ENCODE measurements at places on chromosomes 7 and 10.

GRCh38 chr7:142859829-142860228 is 5.0 kb downstream of the EPHB6 start:
- no peak for DNase-seq

GRCh38 chr7:96026611-96027010 is 254.3 kb downstream of the DYNC1I1 start:
- DNase-seq: no peak

DNA sequence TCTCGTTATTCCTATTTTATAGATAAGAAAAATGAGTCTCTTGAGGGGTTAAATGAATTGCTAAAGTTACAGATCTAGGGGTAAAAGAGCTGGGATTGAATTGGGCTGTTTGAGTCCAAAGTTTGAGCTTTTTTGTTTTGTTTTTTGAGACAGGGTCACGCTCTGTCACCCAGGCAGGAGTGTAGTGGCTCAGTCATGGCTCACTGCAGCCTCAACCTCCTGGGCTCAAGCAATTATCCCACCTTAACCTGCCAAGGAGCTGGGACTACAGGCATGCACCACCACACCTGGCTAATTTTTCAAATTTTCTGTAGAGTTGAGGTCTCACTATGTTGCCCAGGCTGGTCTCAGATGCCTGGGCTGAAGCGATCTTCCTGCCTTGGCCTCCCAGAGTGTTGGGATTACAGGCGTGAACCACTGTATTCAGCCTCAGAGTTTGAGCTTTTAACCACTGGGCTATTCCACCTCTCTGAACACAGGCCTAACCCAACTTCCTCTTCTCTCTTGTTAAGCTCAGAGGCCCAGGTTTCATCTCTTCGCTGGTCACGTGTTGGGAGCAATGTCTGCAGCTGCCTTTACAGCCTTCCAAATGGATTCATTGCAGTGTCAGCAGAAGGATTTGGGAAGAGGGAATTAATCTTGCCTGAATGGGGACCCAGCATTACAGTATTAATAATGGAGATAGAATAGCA is 8.0 kb downstream of the SUFU start:
- no peak for DNase-seq

GRCh38 chr7:114182837-114183236 is 231.8 kb upstream of the FOXP2 start:
- no peak for DNase-seq

- DNase-seq: no peak
Observed at GRCh38 chr7:69502358-69502757, 95.9 kb upstream of the AUTS2 start.
